ENCODE measurements at places on chromosomes 2 and 18.

DNA sequence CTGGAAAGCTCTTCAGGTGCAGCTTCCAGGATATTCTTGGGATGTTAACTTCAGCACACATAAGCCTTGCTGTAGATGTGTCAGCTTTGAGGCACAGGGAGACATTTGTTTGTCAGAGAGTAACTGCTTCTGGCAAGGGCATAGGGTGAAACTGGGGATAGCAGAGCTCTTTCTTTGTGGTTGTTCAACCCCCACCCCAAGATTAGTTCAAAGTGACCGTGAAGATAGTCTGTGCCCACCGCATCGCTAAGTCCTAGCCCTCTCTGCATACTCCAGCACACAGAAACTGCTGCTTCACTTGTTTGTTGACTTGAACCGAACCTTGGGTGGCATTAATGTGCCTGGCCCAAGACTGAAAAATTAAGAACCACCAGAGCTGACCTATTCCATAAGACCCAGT, 1.4 kb downstream of the SLC14A1 start:
- DNase-seq, result no peak

DNA sequence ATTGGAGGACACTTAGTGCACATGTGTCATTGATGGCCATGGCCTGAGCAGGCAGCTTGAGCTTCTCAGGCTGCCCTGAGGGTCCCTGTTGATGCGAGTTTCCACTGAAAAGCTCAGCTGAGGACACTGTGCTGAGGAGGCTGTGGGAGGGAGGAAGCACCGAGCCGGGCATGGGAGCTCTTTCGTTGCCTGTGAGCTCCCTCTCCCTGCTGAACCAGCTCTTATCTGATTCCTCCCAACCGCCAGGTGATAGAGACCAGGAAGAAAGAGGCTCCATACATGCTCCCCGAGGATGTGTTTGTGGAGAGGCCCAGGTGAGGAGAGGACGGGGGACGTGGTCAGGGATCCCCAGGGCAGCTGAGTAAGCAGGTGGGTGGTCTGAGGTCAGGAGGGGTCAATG, 27.3 kb downstream of the POMC start:
- DNase-seq, result no peak

GRCh38 chr18:5543773-5544389, at the start of gene EPB41L3:
TSS of gene EPB41L3 (minus strand) at chr18:5543997. CDS start at chr18:5489183, 54,814 bp downstream.
- no peak for DNase-seq

DNA sequence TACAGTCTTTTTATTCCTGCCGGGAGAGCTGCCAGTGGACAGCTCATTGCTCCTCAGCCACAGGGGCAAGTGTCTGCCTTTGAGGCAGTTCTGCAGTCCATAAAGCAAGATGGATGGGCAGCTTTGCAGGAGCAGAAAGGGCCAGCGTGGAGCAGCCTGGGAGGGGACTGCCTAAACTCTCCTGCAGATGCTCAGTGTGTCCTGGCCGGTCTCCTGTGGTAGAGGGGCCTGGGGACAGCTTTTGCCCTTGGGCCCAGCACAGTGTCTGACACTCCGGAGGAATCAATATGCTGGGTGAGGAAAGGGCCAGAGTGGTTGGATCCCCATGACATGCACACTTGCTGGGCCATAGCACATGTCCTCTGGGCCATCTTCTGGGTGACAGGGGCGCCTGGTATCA, 65.7 kb upstream of the DAPL1 start:
- no peak for DNase-seq

GRCh38 chr18:45745817-45746461, 22.0 kb downstream of the SLC14A1 start:
- DNase-seq, result no peak

GRCh38 chr2:72958542-72959385, 41.4 kb downstream of the EMX1 start:
- no peak for DNase-seq

GRCh38 chr2:196987649-196988364, 61.3 kb upstream of the PGAP1 start:
- DNase-seq, result no peak

GRCh38 chr2:63446658-63447057, 141.6 kb downstream of the WDPCP start:
- DNase-seq, result no peak

DNA sequence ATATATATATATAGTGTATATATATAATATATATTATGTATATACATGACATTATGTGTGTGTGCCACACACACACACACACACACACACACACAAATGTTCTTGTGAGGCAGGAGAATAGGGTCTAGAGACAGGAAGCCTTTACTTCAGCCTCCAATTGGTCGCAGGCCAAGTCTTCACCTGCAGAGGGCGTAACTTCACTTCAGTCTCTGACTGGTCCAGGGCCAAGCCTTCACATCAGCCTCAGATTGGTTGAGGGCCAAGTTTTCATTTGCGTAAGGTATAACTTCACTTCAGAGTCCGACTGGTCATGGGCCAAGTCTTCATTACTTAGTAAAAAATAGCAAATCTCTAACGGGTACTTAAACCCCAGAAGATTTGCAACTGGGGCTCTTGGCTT, 13.2 kb upstream of the SS18 start:
- no peak for DNase-seq

DNA sequence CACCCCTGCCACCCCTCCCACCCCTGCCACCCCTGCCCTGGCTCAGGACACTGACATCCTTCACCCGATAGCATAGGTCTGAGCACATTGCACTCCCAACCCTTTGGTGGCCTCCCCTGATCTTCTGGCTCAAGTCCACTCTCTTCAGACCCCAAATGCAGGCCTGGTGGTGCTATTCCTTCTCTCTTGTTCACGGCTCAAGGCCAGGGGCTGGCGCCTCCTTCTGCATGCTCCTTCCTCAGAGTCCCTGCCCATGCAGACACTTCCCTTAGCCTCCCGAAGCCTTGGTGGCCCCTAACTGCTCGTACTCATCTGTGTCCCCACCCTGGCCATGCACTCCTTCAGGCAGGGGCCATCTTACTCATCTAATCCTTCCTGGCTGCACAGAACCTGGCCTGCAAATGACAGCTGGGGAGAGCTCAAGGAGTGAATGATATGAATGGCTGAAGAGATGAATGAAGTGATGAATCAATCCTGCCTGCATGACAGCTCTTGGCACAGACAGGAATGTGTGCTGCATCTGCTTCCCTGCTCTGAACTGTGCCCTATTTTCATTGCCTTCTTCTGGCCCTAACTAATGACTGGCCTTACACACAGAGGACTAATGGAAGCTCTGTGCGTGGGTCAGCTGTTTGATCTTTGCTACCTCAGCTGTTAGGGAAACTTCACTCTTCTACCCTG, 290.8 kb downstream of the DYSF start:
- no peak for DNase-seq

DNA sequence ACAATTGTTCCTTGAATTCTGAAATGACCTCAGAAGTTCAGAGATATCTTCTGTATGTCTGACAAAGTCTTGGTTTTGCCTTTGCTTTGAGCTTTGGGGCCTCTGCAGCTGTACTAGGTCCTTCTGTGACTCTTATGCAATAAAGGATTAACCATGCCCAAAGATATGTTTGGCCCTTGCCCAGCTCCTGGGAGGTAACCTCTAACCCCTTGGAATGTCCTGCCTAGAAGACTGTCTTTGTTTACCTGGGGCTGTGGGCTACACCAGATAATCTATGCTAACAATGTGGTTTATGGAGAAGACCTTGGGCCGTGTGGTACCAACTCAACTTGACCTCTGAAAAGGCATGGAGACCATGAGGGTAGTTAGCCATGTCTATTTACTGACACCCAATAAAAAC, 140.9 kb upstream of the CAPN13 start:
- DNase-seq, result no peak

GRCh38 chr2:199907008-199907714, 3.9 kb upstream of the C2orf69 start:
- DNase-seq, result no peak

DNA sequence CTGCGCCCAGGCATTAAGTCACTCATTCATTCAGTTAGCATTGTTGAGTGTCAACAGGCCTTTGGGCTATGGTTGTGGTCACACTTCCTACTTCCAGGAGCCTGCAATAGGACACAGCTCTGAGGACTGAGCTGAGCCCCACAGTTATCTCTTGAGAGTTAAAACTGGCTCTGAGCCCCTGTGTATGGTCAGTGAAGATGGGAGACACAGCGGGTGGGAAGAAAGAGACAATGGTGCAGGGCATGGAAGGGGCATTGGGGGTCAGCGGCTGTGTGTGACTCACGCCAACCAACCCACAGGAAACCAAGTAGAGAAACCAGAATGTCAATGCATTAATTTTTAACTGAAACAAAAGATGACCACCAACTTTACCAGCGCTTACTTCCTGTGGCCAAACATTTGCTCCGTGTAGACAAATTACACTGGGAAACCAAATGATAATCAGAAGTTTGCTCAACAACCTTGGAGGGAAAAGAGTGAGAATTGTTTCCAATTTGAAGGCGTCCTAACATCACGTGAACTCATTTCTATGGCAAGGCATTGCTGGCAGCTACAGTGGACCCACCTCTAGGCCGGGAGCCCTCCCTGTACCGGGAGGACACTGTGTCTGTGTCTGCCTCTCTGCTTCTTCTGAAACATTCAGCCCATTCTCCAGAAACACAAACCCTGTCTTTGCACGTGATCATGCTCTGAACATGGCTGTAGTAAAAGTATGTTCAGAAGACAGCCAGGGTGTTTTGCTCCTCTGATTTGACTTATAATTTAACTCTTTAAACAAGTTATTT, 212.0 kb upstream of the ID2 start:
- DNase-seq, result no peak

DNA sequence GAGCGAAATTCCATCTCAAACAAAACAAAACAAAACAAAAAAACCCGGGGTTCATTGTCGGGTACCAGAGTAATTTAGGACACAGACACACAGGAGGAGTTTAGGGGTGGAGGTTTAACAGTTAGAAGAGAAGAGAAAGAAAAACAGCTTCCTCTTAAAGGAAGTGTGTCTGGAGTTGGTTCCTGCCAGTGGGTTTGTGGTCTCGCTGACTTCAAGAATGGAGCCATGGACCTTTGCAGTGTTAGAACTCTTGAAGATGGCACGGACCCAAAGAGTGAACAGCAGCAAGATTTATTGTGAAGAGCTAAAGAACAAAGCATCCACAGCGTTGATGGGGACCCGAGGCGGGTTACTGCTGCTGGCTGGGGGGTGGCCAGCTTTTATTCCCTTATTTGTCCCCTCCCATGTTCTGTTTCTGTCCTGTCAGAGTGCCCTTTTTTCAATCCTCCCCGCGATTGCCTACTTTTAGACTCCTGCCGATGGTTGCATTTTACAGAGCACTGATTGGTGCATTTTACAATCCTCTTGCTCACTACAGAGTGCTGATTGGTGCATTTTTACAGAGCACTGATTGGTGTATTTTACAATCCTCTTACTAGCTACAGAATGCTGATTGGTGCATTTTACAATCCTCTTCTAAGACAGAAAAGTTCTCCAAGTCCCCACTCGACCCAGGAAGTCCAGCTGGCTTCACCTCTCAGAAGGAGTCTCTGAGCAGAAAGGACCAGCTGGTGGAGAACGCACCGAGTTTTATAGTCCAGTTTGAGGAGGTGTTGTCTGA, 28.7 kb upstream of the ATP8B1 start:
- no peak for DNase-seq

GRCh38 chr18:59700535-59700967, 3.3 kb upstream of the CCBE1 start:
- no peak for DNase-seq

DNA sequence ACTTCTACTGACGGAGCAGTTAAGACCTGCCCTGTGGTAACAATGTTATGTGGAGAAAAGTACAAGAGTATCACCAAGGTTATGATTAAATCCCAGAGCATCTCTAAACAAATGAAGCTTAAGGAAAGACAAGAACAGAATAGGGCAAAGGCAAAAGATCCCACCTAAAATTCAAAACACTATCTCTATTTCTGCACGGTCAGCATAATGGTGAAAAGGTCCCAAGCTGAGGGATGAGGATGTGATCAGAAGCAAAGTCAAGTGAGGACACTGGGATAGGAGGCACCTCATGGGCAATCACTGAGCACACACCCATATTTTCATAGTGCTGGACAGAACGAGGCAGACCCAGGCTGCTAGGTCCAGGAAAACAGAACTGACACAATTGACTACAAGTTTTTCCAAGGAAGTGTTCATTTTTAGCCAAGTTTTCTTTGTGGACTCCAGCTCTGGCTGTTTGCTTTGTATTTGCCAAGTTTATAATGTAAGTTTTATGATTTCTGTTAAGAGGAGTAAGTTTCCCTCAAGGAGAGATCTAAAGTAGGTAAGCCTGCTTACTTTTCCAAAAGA, 77.8 kb downstream of the NCKAP5 start:
- no peak for DNase-seq

- no peak for DNase-seq
Observed at GRCh38 chr2:16763056-16763455, 97.4 kb upstream of the CYRIA start.

- no peak for DNase-seq
Observed at GRCh38 chr2:239157771-239158170, 243.0 kb downstream of the HDAC4 start.

DNA sequence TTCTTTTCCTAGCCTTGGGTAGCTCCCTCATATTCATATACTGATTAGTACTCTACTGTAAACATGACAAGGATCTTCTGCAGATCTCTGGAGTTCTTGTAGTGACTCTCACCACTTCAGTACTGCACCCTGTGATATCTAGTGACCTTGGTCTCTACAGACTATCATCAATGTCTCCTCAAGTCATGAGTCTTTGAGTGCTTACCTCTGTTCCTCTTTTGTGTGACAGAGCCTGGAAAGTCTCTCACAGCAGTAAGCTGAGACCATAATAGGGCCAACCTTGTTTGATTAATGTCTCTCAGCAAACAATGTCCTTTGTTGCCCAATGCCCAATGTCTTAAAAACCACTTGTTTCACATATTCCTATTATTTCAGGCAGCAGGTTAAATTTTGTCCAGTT, 34.2 kb upstream of the BAZ2B start:
- no peak for DNase-seq

- no peak for DNase-seq
Observed at GRCh38 chr2:391696-392095, 103.8 kb upstream of the ALKAL2 start.

DNA sequence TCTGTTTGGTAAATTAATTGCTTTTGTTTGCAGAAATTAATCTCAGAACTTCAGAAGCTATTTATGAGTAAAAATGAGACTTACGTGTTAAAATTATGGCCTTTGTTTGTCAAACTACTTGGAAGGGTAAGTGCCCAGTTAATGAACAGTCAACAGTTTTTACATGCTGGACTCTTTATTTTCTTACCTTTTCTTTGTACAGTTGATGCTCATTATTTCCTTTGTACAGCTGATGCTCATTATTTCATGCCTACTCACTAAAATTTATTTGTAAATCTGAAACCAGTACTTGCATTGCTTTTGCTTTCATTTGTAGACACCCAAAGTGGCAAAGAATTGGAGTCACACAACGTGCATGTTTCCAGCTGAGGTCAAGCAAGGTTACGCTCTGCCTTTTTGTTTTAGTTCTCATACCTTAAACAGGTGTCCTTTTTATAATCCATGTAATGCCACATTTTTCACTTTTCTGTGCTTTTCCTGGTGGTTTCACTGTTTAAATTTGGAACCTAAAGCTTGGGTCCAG, 13.3 kb downstream of the RIF1 start:
- DNase-seq, result no peak

GRCh38 chr2:44335806-44336538, 25.3 kb downstream of the PREPL start:
- DNase-seq, result no peak
